ENCODE measurements at places on chromosomes 7 and 10.

DNA sequence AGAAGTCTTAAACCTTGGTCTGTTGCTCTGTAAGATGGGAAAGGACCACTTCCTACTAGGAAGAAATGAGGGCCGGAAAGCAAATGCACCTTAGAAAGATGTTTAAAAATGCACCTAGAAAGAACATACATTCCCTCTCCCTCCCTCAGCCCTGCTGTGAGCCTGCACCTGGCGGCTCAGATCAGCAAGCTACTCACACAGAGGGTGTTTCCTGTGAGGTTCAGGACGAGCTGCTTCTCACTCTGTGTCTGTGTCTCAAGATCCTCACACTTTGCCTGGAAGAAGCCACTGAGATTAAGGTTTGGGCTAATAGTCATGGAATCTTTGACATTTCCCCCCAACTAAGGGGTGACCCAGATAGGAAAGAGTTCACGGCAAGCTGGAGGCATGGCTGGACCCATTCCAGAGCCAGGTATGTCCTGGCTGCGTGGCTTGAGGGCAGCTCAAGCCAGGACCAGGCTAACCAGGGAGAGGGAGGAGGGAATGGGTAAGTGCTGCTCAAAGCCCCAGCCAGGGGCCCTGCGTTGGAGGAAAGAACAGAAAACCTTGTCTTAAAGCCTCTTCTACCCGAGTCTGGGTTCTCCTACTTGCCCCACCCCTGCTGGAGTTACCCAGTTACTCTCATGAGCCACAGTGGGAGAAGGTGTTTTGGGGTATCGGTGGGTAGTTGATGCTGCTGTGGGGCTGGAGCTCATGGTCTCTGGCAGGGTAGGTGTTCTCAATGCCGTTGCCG lies 47.5 kb downstream of the PODXL start:
- no peak for DNase-seq

GRCh38 chr10:89468191-89468965 lies 54.0 kb downstream of the IFIT5 start:
- DNase-seq = no peak

DNA sequence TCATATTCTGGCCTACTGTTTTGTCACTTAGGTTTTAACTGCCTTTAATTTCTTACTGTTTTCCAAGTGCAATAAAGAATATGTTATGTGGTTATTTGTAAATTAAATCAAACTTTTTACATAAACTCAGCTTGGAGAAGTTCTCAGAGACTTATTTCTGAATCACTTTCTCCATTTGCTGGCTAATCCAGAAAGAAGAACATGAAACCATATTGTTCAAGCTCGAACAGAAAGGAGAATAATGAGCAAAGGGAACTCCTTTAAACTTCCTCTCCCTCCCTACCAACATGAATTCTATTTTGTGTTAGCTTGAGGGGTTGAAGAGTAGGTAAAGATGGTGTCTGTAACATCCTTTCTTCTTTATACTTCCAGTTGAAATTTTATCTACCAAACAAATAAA lies 52.3 kb downstream of the SHTN1 start:
- no peak for DNase-seq

GRCh38 chr10:103544657-103545310 lies 51.3 kb downstream of the NEURL1 start:
- DNase-seq = no peak

- no peak for DNase-seq
Observed at GRCh38 chr7:92292981-92293380, 47.2 kb downstream of the ANKIB1 start.

DNA sequence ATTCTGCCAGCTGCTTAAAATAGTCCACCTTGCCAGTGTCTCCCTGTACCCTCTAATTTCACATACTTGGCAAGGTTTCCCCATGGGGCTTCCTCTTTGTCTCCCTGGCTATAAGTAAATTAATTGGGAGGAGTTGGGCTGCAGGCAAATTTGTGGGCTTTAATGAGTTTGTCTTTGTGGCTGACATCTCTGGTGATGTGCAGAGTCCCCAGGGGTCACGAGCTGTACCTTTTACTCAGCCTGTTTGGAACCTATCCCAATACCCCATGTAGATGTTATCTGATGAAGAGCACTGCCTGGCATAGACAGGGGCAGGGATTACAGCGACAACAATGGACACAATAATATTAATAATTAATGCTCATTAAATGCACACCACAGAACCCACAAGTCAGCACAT lies 132.5 kb downstream of the SLIT1 start:
- no peak for DNase-seq

- DNase-seq = peak; percentile 63
Observed at GRCh38 chr7:16644636-16645592, 640 bp downstream of the ANKMY2 start.

GRCh38 chr10:132453470-132453861 lies 56.5 kb downstream of the PWWP2B start:
- DNase-seq = no peak

DNA sequence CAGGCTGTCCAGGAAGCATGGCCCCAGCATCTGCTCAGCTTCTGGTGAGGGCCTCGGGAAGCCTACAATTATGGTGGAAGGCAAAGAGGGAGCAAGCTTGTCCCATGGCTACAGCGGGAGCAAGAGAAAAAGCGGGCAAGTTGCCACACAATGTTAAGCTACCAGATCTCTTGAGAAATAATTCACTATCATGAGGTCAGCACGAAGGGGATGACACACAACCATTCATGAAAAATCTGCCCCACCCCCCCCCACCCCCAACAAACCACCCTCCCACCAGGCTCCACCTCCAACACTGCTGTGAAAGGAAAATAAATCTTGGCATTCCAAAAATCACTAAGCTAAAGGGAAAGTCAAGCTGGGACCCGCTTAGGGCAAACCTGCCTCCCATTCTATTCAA lies 545.8 kb upstream of the NRP1 start:
- no peak for DNase-seq

DNA sequence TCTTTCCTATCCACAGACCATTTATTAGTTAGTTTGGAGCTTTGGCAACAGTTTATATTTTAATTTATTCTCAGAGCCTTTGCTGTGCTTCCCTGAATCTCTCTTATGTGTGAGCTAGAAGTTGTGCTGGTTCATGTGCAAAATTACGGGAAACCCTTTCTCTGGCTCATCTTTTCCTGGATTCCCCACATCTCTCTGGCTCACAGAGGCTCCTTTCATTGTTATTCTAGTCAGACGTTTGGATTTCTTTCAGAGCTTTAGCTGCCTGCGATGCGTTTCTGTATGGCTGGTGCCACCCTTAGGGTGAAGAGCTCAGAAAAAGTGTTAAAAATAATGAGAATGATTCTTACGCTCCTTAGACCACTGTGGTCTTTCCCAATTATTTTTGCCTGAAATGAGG lies 53.3 kb downstream of the TPST1 start:
- DNase-seq = no peak

- DNase-seq = no peak
Observed at GRCh38 chr10:29157321-29157720, 131.5 kb upstream of the LYZL1 start.

GRCh38 chr7:100091411-100092181 lies 2.8 kb downstream of the COPS6 start:
- DNase-seq = no peak

DNA sequence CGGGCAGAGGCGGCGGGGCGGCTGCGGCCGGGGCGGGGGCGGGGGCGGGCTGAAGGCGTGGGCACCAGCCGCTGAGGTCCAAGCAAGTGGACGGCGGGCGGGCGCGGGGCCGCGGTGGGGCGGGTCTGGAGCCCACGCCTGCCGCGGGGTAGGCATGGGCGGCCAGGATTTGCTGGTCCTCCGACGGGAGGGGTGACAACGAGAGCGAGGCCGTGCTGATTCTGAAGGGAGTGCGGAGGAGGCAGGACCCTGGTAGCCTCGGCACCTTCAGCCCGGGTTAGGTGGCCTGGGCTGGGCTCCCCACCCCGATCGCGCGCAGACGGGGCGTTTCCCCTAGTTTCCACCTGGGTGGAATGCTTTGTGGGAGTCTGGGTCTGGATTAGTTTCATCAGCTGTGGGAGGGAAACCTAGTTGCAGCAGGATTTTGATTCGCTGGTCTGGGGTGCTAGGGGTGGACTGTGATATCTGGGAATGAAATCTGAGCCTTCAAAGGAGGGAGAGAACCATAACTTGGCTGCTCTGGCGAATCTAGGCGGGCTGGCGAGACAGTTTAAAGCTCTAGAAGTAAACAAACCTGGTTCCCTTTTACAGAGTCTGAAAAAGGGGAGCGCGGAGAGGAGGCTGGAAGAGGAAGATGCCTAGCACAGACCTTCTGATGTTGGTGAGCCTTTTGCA lies 609 bp downstream of the SGPL1 start:
- DNase-seq = peak; percentile 80

- no peak for DNase-seq
Observed at GRCh38 chr7:64905547-64905946, 2.5 kb downstream of the ZNF273 start.

DNA sequence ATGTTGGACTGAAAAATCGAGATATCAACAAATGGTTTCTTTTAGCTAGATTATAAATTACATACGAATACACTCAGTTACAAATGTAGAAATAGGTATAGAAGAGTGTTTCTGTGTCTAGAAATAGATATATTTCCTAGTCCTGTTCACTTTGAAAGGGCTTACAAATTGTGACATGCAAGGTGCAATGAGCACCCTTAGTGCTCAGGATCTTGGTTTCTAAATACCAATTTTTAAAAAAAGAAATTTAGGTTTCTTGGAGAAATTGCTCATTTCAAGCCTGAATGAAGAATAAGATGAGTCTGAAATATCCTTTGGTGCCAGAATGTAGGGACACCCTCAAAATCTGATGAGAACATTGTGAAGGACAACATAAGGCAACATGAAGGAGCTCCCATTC lies 306.0 kb downstream of the CRPPA start:
- DNase-seq = no peak

DNA sequence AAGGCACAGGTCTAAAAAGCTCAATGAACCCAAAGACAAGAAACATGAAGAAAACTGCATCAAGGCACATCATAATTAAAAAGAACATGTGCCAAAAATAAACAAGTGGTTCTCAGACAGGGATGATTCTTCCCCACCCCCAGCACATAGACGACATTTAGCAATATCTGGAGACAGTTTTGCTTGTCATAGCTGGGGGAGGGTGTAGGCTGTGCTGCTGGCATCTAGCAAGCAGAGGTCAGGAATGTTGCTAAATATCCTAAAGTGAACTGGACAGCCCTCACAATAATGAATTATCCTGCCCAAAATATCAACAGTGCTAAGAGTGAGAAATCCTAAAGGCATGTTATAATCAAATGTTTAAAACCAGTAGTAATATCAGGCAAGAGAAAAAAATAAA lies 122.6 kb downstream of the MICU1 start:
- no peak for DNase-seq
